RCC 7860 (cell line): ENCODE measurements at places on chromosomes 12 and 14.

DNA sequence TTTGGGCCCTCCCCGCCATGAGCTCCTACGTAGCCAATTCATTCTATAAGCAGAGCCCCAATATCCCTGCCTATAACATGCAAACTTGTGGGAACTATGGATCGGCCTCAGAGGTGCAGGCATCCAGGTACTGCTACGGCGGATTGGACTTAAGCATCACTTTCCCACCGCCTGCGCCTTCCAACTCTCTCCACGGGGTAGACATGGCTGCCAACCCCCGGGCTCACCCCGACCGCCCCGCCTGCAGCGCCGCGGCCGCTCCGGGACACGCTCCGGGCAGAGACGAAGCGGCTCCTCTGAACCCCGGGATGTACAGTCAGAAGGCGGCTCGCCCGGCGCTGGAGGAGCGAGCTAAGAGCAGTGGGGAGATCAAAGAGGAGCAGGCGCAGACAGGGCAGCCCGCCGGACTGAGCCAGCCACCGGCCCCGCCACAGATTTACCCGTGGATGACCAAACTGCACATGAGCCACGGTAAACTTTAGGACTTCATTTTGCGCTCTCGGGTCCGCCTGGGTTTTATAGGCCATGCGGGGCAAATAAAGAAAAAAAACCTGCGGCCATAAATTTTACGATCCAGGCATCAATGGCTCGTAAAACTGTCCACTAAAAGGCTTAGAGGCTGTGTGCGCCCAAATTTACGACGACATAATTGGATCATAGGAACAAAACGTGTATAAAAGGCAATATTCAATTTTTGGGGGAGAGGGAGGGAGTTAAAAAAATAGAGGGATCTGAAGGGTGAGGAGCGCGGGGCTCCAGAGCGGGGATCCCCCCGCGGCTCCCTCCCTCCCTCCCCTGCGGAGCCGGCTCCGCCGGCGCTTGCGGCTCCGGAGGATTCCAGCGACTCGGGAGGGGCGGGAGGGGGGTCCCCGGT is 493 bp downstream of the HOXC5 start:
- no peak for DNase-seq

GRCh38 chr12:1806301-1807086 is 13.9 kb upstream of the LRTM2 start:
- no peak for DNase-seq

GRCh38 chr12:66620688-66621087 is 58.2 kb downstream of the GRIP1 start:
- DNase-seq, result no peak

- no peak for DNase-seq
Observed at GRCh38 chr12:57739387-57739786, 845 bp upstream of the AGAP2 start.

GRCh38 chr14:82422230-82422629 is 888.6 kb upstream of the SEL1L start:
- no peak for DNase-seq
